OCI-M1 (cell line): ENCODE measurements at places on chromosomes 3 and 15.
A peak's percentile ranks its signal among the peaks of the same experiment; 100 is the strongest.

- no peak for DNase-seq
Measured at GRCh38 chr3:50183755-50184154, 7.7 kb upstream of the GNAT1 start.

- DNase-seq = no peak
Measured at GRCh38 chr15:59519329-59519728, 81.3 kb downstream of the FAM81A start.

DNA sequence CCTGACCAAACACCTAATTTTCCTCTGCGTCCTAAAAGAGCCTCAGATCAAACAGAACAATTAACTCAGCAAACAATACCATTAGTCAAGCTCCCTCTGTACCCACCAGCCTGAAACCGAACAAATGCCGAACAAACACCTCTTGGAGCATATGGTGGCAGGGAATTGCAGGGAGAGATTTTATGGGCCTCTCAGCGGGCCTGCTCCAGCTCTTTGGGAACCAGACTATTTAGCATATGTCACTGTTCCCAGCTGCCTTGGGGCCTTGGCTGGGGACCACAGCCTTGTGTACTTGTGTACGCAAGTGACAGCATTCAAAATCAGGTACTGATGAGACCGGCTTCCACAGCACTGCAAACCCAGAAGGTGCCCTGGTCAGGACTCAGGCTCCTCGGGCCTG is 388.8 kb upstream of the PPP2R3A start:
- DNase-seq = no peak

DNA sequence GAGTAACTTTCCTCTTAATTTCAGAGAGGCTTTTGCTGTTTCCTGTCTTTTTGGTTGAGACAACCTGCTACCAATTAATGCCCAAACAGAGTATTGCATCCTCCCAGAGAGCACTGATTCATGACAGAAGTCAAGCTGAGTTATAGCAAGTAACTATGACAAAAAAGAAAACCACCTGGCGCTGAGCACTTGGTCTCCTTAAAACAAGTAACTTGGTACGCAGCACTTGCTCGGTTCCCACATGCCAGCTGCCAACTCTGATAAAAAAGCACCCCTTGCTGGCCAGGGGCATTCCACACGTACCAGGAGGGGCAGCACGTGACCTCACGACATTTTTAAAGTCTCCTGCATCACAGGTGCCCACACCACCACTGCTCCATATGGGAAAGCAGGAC is 13.5 kb upstream of the MYO5C start:
- DNase-seq = no peak

DNA sequence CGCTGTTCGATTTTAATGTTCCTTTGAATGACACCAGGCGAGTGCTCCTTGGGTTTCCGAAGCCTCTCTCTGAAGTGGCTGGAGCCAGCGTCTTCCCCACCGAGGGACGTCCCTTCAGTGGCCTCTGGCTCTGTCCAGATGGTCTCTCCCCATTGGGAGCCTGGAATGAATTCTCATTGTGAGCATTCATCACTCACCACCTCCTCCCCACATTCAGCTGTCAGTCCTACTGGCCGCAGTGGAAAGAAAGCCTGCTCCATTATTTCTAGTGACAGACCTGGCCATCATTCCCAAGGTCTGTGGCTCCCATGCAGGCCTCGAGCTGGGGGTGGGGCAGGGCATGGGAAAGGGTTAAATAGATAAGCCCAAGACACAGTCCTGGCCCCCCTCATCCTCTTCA is 35.2 kb downstream of the ZNF710 start:
- no peak for DNase-seq

DNA sequence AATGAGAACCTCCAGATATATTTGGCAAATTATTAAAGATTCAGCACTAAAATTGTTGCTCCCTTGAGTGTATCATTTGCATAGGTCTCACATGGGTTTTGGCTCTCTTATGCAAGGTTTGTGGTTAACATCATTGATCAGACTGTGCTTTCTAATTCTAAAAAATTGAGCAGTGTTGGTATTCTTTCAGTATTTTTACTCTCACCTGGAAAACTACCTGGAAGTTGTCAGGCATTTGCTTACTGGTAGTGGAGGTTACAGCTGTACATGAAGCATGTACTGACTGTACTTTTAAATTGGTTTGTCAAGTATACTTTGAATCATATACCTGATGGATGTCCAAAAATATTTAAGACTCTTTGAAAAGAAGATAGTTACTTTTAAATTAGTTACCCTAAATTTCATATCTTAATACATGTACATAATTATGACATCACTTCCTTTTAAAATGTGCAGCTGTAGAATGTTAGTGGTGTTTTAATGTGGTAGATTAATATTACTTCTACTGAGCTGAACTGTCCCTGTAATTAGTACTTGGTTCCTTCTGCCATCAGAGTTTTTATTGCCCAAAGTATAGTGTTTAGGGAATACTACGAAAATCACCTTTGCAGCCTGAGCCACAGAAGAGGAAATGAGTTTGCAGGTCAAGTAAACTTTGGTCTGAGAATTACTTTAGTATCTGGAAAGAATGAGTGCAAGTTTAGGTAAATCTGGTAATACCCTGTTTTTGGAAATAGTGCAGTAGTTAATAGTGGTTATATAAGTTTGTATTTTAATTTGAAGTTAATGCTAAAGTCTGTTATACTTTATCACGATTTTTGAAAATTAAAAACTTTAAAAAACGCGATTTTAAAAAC is 2.8 kb downstream of the CHD2 start:
- peak; percentile 57 for DNase-seq

DNA sequence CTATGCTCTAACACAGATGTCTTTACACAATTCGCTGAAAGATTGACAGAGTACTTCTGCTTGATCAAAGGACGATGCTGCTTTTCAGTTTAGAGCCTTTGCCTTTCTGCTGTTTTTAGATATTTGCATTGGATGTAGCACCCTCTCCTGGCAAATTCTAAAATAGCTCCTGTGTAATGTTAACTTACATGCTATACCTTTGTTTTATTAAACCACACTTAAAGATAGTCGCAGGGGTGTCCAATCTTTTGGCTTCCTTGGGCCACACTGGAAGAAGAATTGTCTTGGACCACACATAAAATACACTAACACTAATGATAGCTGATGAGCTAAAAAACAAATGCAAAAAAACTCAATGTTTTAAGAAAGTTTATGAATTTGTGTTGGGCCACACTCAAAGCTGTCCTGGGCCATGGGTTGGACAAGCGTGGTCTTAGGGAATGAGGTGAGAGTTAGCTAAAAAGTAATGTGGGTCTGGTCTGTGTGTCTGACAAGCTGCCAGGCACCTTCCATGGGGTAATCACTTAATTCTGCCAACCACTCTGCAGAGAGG is 62.9 kb downstream of the ATG7 start:
- DNase-seq = peak; percentile 86
